NCI-H2171 (cell line): ENCODE measurements at places on chromosomes 1 and 21.

DNA sequence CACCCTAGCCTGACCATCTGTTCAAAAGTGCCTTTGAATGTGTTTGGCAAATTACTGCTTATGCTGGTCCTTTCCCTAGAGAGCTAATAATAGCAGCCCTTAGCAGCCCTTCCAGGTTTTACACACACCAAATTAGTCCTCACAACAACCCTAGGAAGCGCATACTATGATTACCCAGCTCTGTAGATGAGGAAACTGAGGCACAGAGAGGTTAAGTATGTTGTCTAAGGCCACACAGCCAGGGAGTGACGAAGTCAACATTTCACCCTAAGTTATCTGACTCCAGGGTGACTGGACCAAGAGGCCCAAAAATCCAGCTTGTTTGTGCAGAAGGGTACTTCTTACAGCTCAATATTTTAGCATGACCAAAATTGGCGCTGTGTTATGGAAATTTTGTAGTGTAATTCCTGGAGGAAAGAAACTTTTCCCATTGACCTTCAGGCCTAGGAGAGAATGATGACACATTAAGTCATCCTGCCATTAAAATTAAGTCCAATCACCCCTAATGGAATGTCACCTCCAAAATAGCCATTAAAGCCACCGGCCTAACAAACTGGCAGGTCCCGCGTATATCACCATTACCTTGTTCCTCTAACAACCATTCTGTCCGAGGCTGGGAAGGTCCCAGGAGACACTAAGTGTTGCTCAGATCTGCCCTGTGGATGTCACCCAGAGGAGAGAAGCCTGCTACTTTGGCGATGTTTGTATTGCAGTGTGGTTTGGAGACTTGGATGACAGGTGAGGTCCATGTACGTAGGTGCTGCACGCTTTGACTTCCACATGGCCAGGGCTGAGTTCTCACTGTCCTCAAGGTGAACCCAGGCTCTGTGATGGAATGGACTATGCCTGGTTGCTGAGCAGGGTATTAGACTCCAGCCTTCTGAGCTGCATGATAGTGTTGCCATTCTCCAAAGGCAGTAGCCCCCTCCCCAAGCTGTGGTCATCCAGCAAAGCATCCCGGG is 258.3 kb downstream of the TOMM20 start:
- DNase-seq: peak; percentile 80

GRCh38 chr1:236393681-236394481 is at the start of gene EDARADD:
Gene EDARADD (plus strand): TSS chr1:236394286. CDS start chr1:236394445, 159 bp downstream.
- DNase-seq: no peak

DNA sequence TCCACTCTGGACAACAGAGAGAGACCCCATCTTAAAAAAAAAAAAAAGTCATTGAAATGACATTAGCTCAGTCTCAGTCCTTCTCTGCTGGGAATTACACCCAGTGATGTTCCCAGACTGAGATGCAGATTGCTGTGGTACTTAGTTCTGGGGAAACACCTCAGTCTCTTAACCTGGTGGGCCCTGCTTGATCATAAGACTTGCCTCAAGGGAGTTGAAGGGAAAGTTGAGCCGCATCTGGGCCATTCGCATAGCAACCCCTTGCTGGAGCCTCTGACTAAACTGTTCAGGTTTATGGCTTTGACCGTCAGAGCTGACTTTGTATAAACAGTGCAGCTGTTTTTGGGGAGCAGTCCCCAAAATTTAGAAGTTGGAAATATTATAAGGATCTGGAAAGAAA is 13.4 kb downstream of the FCRL4 start:
- no peak for DNase-seq

DNA sequence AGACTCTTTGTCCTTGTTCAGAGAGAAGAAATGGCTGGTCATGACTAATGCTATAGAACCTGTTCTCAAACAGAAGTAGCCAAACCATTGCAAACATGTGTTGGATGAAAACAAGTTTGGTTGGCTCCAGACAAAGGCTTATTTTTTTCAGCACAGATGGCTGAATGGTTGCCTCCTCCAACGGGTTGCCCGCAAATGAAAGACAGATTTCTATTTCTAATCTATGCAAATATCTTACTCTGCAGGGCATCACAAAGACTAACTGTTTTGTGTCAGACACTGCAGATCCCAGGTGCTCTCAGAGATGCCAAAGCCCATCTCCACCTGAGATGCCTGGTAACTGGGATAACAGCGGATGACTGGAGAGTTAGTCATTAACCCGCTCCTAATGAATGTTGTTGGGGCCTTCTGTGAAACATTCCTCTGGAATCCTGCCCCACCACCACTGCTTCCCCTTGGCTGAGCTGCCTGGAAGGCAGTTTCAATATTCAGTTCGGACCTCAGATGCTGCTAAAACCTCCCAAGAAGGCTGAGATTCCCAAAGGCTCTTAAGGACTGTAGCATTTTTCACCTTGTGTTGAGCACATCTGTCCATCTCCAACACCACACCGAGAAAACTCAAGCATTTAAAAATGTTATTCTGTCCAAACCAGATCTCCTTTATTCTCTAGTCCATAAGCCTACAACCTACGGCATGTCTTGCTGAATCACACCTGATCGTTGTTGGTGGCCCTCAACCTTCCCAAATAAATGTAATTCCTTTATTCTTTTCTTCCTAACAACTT is 104.4 kb downstream of the PTPN14 start:
- DNase-seq: peak; percentile 17

DNA sequence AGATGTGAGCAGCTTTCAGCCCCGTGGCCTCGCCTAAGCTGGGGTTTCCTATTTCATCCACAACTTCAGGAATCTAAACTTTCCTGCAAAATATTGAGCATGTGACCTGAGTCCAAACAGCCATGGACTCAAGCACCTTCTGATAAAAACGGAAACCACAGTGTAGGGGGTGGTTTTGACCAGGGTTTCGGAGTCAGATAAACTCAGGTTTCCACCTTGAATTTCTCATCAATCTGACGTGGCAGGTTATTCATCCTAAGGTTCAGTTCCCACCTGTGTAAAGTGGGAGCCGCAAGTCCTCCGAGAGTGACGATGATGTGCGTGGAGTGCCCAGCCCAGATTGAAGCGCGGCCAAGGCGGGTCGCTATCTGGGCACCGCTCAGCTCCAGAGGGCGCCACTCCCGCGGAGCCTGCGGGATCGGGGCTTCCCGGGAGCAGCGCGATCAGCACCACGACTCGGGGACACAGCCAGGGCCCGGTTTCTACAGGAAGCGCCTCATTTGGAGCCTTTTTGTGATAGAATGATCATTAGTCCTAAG is 871 bp upstream of the ETS2 start:
- DNase-seq: peak; percentile 33

DNA sequence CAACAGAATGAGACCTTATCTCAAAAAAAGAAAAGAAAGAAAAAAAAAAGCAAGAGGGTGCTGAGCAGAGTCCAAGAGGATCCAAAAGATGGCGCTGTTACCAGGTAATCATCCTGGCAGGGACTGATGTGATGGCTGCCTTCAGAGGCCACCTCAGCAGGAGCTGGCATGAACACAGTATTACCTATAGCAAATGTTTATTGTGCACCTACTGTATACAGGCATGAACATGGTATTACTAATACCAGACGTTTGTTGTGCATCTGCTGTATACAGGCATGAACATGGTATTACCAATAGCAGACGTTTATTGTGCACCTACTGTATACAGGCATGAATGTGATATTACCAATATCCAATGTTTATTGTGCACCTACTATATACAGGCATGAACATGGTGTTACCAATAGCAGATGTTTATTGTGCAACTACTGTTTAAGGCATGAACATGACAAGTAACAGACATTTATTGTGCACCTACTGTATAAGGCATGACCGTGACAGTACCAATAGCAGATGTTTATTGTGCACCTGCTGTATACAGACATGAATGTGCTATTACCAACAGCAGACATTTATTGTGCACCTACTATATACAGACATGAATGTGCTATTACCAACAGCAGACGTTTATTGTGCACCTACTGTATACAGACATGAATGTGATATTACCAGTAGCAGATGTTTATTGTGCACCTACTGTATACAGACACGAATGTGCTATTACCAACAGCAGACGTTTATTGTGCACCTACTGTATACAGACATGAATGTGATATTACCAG is 115.1 kb upstream of the TMEM51 start:
- DNase-seq: peak; percentile 23
